ENCODE measurements at places on chromosomes 3 and 15.

DNA sequence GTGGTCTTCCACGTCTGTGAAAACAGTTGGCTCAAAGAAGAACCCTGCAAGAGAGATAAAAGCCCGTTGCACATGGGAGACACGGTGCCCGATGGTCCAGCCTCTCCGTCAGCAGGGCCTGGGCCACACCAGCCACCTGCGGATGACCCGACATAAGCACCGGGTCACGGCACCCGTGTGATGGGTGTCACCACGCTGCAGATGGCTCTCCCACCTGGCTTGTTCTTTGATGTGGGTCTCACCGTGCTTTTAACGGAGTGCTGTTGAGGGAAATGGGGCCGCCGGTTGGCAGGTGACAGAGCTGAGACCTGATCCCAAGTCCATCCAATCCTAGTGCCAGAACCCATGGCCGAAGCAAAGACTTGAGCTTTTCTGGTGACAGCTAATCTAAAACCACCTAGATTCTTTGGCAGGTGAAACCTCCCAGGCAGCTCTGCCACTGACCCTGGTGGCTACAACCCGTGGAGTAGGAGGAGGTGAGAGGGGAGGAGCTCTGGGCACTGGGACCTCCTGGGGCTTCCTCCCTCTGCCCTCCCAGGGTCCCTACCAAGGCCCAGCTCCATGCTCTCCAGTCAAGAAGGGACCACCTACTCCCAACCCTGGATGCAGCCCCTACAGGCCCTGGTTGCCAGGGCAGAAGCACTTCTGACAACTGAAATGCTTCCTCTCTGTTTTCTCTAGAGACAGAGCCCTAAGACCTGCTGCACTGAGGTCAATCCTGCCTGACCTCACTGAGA, 23.4 kb upstream of the SLC41A3 start:
- no peak for DNase-seq

- DNase-seq: no peak
Observed at GRCh38 chr15:68259883-68260282, 17.7 kb upstream of the FEM1B start.

DNA sequence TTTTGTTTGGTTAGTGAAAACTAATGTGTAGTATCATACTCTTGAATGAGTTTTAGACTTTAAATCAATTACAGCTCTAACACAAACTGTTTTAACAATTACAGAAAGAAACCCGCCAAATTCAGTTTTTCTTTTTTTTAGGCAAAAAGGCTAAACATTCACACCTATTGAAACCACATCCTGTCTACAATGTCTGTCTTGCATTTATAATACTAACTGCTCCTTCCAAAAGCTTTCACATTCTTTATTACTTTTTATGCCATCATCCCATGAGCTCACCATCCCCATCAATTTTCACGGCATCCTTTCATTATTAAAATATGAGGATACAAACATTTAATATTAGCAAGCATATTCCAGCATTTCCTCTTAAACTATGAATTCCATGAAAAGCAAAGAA, 593.3 kb downstream of the FOXP1 start:
- no peak for DNase-seq

DNA sequence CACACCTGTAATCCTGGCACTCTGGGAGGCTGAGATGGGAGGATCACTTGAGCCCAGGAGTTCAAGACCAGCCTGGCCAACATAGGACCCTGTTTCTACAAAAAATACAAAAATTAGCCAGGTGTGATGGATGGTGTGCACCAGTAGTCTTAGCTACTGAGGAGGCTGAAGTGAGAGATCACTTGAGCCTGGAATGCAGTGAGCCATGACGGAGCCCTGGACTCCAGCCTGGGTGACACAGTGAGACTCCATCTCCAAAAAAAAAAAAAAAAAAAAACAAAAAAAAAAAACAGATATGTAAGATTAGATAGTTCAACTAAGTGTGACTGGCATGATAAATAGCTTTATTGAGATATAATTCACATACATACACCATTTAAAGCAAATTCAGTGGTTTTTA, 9.7 kb downstream of the RBSN start:
- DNase-seq: peak; percentile 25

- DNase-seq: no peak
Observed at GRCh38 chr15:68542771-68543164, 36.0 kb upstream of the CORO2B start.

DNA sequence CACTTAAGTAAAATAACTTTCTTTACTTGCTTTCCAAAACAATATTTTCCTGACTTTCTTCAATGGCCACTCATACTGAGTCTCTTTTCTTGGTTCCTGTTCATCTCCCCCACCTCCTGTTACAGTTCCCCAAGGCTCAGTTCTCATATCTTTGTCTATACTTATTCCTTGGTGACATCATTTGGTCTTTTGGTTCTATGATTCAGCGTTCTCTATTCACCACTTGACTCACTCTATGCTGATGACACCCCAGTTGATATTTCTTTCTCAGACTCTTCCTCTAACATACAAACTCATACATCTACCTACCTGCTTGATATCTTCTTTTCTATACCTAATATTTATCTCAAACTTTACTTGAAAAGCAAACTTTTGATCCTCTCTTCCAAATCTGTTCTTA, 85.0 kb upstream of the P3H2 start:
- no peak for DNase-seq

- DNase-seq: no peak
Observed at GRCh38 chr3:197105786-197106185, 76.2 kb upstream of the MELTF start.

DNA sequence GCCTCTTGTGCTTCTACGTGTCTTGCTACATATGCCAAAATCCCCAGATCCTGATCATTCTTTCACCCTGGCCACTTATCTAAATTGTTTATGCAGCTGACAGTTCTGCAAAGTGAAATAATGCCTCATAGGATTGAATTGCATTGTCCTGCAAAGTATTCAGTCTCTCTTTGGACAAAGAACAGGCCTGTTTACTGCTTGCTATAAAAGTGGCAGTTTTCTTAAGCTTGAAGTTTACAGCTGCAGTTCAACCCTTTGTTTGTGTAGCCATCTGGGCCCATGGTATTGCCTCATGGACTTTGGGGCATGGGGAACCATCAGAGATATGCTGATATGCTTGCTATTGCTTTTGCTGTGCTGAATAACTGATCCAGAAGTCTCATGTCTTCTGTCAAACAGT, 523.2 kb downstream of the OTOL1 start:
- DNase-seq: no peak

- DNase-seq: no peak
Observed at GRCh38 chr3:189276444-189277219, 104.9 kb downstream of the TPRG1 start.

Measured in Karpas-422 (cell line).